Esophagus muscularis mucosa (tissue), 4 donors: ENCODE measurements at places on chromosomes 16 and 17. TPM values are rescaled to one million over a fixed set of nuclear protein-coding genes. Genes with fewer than 3 reads are reported as not detected.

GRCh38 chr16:20762404-20763123 is 1.2 kb upstream of the ACSM3 start:
- DNase-seq: no peak

DNA sequence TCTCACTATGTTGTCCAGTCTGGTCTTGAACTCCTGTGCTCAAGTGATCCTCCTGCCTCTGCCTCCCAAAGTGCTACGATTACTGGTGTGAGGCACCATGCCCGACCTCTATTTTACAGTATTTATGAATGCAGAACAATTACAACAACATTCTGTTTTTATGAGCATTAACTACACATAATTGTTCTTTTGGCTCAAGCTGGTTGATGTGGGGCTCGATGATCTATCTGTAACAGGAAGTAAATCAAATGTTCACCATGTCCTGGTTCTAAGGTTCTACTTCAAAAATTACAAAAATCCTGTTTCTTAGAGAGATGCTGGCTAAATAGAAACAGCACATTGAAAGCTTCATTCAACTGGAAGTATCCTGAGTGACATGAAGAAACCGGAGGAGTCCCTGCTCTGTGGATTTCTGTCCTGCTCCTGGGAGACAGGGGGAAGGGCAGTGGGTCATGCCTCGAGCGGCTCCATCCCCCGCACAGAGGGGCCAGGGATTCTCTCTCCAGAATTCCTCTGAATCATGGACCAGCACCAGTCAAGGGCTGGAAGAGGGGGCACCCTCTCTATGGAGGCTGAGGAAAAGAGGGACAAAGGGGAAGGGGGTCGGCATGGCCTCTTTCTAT is 31.5 kb downstream of the FA2H start:
- DNase-seq: no peak

DNA sequence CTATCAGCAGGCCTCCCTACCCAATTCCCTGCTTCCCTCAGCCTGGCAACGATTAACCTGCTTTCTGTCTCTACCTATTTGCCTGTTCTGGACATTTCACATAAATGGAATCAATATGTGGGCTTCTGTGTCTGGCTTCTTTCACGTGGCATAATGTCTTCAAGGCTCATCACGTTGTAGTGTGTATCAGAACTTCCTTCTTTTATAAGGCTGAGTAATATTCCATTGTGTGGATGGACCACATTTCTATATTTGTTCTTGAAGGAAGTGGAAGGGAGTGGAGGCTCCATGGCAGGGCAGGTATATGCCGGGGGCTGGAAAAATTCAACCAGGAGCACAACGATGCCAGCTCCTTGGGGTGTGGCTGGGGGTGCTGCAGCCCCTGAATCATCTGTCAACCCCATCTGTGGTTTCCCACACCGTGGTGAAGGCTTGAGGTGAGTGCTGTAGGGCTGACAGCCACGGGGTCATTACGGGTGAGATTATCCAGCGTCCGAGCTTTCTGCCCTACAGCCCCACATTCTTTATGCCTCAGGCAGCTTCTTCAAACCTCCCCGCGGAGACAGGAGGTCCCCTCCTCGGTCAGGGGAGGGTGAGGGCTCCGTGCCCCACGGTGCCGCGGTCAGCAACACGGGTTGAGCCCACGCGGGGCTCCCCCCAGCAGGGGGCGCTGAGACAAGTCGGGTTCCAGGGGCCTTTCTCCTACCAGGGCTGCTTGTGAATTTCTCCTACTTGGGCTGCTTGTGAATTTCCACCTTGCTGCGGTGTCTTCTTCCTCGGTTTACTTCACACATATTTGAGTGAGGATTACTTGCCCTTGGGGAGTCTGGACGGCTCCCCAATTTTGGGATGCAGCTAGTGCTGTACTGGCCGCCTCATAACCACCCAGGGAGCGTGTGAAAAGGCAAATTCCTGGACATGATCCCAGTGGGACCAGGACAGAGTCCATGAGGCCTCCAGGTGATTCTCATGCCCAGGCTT is 18.3 kb upstream of the WFIKKN2 start:
- no peak for DNase-seq

DNA sequence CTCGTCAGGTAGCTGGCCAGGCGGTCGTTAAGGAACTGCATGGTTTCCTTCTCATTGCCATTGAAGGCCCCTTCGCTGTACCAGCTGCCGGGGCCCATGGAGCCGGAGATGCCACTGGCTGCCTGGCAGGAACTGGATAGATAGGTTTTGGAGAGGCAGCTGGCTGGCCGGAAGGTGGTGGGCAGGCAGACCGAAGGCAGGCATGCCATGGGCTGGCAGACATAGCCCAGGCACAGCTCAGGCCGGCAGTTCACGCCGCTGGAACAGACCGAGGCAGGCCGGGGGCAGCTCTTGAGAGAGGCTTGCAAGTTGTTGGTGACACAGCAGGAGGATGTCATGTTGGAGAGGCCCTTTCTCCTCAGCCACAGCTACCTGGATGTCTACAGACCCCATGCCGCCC is at the start of gene KRT32:
Gene KRT32, minus strand, starts transcription at position 399 of the 400 bp plus-strand sequence. Its CDS starts 61 bp downstream, at position 338.
- no peak for DNase-seq

GRCh38 chr17:72656130-72656763 is 436.2 kb downstream of the SLC39A11 start:
- no peak for DNase-seq

GRCh38 chr16:76656994-76657393 is 379.8 kb downstream of the CNTNAP4 start:
- no peak for DNase-seq

GRCh38 chr16:48160575-48160974 is 4.8 kb upstream of the ABCC12 start:
- no peak for DNase-seq

DNA sequence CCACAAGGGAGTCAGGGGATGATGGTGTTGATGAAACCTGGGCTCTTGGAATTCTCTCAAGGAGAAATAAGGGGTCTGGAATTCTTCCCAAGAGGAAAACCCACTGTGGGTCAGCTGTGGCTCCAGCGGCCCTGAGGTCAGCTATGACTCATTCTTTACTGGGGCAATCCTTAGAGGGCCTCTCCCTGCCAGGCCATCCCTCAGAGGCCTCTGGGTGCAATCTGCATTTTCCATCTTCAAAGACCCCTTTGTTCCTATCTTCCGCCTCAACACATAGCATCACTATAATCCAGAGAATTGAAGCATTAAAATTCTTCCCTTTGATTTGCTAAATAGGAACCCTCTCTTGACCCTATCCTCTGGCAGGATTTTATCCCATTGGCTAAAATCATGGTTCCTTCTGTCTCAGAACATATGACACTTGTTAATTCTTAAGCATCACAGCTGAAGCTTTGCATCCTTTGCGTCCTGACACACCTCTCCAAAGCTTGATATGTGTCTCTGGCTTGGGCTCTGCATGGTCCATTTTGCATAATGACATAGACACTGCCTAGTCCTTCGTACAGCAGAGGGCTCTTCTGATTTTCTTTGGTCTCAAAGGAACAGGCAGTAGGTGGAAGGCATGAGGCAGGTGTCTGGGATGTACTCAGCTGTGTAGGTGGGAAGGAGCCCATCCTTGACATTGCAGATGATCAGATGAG is 4.4 kb upstream of the KRT37 start:
- DNase-seq: no peak

GRCh38 chr17:48871551-48872351 is 20.8 kb upstream of the ATP5MC1 start:
- no peak for DNase-seq

- no peak for DNase-seq
Observed at GRCh38 chr16:57508035-57508425, 21.7 kb upstream of the DOK4 start.

DNA sequence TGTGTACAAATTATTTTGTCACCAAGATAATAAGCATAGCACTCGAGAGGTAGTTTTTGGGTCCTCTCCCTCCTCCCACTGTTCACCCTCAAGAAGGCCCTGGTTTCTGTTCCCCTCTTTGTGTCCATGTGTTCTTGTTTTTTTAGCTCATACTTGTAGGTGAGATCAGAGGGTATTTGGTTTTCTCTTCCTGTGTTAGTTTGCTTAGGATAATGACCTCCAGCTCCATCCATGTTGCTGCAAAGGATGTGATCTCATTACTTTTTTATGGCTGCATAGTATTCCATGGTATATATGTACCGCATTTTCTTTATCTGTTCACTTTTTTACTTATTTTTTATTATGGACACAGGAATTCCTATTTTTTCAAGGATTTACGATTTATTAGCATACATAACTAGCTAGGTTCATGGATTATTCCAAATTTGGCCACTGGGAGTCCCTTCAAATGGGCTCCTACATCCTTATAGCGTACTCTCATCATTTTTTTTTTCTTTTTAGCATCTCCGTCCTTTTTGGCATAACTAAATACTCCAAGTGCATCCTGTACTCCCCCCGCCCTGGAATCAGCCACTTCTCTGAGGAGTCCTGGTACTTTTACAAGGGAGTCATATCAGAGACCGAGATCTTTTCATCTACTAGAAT is 7.3 kb downstream of the TADA2A start:
- no peak for DNase-seq

- DNase-seq: no peak
Observed at GRCh38 chr16:67847064-67847861, at the start of gene CENPT. TSS of gene CENPT (minus strand) at chr16:67847693. CDS start at chr16:67833859, 13,834 bp downstream.

DNA sequence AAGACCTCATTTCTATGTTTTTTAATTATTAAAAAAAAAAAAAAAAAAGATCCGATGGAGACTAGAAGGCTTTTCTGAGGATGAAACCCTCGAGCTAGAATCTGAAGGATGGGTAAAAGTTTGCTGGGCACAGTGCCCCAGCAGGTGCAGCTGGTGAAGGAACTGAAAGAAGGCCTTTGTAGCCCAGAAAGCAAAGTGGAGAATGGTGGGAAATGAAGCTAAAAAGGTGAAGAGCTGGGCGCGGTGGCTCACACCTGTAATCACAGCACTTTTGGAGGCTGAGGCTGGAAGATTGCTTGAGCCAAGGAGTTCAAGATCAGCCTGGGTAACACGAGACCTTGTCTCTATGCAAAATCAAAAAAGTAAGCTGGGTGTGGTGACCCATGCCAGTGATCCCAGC is 50.3 kb upstream of the SEC14L1 start:
- no peak for DNase-seq

DNA sequence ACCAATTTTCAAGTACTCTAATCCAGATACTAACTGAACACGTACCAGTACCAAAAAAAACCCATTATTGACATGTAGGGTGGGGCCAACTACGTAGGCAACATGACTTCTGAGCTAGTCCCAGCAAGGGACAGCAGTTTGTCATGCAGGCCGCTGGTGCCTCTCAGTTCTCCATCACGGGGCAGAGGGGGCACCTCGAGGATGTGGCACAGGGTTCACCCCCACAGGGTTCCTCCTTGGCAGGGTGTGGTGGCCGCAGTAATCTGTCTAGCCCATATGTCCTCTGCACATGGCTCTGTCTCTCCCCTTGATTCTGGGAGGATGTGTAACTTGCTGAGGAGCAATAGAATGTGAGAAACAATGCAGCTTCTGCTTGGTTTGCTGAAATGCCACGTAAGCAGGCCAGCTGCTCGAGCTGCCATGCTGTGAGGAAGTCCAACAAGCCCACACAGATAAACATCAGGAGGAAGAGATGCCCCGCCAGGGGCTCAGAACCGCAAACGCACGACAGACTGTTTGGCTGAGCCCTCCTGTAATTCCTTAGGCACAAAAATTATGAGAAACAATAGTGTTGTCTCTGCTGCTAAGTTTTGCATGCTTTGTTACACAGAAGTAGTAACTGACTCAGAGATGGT is 62.4 kb downstream of the NT5M start:
- DNase-seq: no peak

DNA sequence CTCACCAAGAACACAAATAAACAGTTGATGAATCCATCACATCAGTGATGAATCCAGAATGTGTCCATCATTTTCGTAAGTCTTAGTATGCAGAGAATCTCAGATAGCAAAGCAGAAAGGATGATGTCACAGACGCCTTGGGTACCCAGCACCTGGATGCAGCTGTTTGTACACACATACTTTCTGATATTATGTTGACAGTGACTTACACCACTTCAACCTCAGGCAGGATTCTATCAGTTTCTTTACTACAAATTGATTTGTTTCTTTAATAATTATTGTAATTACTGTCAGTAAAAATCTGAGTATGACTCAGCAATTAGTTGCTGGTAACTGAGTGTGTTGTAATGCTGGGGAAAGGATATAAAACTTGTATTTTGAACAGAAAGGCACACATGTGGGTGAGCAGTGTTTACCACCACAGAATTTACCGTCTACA is 159.8 kb downstream of the RPTOR start:
- no peak for DNase-seq

DNA sequence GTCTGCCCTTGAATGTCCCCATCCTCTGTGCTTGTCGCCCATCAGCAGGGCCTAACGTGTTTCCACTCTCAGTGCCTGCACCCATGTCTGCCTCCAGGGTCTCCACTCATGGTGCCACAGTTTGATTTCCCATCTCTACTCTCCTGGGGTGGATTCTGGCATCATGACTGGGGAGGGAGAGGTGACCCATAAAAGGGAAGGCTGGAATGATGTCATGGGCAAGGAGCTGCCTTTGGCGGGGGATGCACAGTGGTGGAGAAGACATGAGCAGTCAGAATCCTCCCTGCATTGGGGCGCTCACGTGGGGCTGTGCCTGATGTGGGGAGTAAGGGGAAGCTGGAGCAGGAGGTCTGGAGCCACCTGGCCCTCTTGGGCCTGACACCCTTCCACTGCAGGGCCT is 100.9 kb downstream of the USP22 start:
- DNase-seq: no peak

- no peak for DNase-seq
Observed at GRCh38 chr17:50949128-50949988, 83.2 kb upstream of the TOB1 start.

DNA sequence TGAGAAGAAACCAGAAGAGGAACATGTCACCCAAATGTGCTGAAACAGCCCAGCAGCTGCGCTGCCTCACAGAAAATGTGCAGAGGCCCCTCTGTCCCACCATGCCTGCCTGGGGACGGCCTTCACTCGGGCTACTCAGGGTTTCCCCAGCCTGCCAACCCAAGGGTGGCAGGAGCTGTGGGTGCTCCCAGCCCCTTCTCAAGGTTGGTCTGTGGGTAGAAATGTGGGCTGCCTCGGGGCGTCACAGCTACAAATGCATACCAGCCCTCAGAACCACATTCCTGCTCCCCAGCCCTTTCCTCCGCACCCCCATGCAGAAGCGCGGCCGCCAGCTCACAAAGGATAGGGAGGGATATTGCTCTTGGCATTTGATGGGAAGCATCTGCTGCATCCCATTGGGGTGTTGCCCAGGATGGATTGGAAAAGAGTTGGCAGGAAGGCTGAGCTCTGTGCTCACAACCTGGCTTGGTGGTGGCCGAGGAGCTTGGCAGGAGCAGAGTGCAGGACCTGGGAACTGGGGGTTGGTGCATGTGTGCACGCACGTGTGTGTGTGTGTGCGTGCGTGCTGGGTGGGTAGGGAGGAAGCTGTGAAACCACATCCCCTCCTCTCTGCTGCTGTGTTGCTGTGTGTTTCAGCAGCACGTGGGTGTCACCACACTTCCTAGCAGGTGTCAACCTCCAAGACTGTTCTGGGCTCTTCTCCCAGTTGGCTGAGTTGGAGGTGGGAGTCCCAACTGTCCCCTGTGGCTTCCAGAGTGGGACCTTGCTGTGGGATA is 304.4 kb downstream of the SEC14L1 start:
- DNase-seq: no peak

Gene PRAC2
- total RNA-seq: not detected

Gene KAT7
- total RNA-seq: 29.5 TPM

Gene HSD17B1
- 0.75 TPM for total RNA-seq

Gene CHCT1
- total RNA-seq: not detected

Gene SNRNP25
- total RNA-seq: 26.0 TPM

Gene GINS2
- 0.84 TPM for total RNA-seq

Gene SLFN14
- not detected for total RNA-seq
